NCI-H2171 treated with DMSO at 0.1 percent for 48 hours (cell line): ENCODE measurements at places on chromosomes 4 and X.

GRCh38 chr4:55547466-55547770 is 709 bp upstream of the CLOCK start:
- DNase-seq = peak; percentile 61

DNA sequence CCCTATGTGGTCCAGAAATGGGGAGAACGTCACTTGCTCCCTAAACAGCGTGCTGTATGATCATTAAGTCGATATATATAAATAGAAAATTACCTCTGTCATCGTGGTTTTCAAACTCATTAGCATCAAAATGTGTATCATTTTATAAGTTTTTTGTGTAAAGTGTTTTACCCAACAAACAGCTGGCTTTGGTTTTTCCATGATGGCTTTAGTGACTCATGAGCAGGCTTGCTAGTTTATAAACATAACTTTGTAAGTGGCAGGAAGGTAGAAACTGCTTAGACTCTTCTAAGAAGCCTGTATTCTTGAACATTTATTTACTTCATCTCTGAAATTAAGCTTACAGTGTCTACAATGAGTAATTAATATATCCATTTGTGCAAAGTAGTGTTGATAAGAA is 108.4 kb upstream of the DIPK2B start:
- DNase-seq = no peak

DNA sequence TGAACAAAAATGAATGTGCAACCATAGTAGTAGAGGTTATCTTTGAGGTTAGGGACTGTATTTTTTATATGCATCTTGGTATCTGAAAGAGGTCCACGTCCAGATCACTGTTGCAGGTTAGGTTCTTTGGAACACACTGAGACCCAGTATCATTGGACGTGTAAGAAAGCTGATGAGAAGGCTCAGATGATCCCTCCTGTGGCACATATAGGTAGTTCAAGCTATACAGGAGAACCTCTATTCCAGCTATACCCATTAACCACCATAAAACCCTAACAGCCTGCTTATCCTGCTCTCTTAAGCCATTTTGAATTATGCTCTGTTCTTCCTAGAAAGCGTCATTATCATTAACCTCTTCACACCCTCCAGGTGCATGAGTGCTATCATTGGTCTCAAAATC is 930.7 kb upstream of the HS3ST1 start:
- DNase-seq = no peak

DNA sequence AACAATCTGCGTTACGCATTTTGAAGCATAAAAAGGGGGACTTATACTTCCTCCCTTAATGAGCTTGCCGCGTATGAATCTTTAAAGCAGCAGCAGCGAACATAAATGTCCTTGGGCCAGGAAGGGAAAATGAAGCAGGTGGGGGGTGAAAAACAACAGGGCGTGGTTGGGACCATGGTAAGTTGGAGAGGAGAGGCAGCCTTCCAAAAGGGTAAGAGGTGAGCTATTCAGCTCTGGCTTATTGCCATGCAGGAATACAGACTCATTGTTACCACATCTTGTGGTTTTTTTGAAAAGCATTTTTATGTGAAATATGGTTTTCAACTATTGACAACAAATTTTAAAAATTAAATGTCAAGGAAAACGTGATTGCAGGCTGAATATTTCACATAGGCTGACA is 710.7 kb upstream of the FAM241A start:
- no peak for DNase-seq

DNA sequence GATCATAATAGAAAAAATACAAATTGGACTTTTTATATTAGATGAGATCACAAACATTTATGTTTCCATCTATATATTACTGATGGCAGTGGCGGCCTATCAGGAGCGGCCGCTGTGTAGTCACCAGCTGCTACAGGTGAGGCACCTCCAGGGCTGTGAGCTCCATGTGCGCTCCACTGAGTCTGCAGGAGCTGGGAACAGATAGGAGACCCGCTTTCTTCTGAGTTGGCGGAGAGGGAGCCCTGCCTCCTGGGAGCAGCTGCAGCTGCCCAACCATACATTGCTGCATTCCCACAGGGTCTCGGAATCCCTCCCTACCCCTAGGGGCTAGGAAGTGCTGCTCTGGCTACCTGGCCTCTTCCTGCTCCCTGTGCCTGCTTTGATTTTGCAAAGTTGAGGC is 812.9 kb downstream of the PDHA2 start:
- DNase-seq = no peak

DNA sequence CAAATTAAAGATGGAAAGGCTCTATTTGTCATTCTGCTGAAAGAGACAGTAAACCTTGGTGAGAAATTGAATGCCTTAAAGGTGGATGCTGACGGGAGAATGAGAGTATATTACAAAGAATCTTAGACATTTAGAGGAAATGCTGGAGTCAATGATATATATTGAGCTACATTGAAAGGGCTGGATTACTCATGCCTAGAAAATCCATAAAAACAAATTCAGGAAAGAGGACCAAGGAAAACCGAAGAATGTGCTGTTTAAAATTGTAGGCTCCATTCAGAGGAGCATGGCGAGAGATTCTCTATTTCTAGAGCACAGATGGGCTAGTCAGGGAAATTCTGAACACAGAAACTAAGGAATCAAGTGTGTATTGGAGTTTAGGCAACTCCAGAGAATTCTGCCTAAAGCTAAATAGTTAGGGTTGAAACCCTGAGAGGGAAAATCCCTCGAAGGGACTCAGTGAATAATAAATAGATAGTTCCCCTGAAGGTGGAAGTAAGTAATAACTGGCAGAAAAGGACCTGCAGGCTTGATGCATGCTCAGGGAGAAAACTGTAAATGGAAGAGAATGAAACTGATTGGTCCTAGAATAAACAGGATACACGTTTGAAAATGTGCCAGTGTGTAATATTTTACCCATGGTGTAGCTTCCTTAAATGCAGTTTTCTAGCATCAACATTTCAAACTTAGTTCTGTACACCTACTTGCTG is 1532.4 kb upstream of the TENM3 start:
- DNase-seq = no peak

GRCh38 chrX:151030845-151031244 is 47.7 kb downstream of the HMGB3 start:
- no peak for DNase-seq

DNA sequence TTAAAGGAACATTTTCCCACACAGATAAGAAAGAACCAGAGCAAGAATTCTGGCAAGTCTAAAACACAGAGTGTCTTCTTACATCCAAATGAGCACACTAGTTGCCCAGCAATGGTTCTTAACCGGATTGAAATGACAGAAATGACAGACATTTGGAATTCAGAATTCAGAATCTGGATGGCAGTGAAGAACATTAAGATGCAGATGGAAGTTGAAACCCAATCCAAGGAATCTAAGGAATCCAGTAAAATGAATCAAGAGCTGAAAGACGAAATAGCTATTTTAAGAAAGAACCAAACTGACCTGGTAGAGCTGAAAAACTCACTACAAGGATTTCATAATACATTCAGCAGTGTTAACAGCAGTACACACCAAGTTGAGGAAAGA is 21.5 kb downstream of the ANAPC10 start:
- no peak for DNase-seq

- DNase-seq = no peak
Observed at GRCh38 chrX:13936521-13937225, 93.0 kb downstream of the GEMIN8 start.

- no peak for DNase-seq
Observed at GRCh38 chr4:185540487-185541120, 5.3 kb upstream of the PDLIM3 start.

DNA sequence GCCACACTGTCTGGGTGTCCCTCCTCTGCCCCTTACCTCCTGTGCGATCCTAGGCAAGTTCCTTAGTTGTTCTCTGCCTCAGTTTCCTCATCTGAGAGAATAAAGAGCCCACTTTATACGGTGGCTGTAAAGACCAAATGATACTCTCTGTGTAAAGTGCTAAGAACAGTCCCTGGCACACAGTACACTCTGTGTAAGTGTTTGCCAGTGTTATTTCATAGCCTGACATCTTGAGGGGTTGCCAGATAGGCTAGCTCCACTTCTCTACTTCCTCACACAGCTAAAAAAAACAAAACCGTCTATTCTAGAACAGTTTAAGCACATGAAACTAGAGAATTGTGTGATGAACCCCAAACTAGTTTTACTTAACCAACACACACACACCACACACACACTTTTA is 17.1 kb downstream of the SPON2 start:
- no peak for DNase-seq

GRCh38 chr4:101348995-101349800 is 1.9 kb upstream of the PPP3CA start:
- peak; percentile 39 for DNase-seq
